ENCODE measurements at places on chromosomes 7 and 10.

- H3K4me1 ChIP-seq = peaks cover 10% of the 10 kb centered on the region
- DNase-seq = no peak
- H3K4me3 ChIP-seq = no peak overlapping the region
- peaks cover 57% of the 10 kb centered on the region for H3K27me3 ChIP-seq
- no peak overlapping the region for H3K27ac ChIP-seq
- H3K36me3 ChIP-seq = no peaks in the 10 kb centered on the region
Measured at GRCh38 chr10:21512573-21513404, 12.7 kb downstream of the SKIDA1 start.

DNA sequence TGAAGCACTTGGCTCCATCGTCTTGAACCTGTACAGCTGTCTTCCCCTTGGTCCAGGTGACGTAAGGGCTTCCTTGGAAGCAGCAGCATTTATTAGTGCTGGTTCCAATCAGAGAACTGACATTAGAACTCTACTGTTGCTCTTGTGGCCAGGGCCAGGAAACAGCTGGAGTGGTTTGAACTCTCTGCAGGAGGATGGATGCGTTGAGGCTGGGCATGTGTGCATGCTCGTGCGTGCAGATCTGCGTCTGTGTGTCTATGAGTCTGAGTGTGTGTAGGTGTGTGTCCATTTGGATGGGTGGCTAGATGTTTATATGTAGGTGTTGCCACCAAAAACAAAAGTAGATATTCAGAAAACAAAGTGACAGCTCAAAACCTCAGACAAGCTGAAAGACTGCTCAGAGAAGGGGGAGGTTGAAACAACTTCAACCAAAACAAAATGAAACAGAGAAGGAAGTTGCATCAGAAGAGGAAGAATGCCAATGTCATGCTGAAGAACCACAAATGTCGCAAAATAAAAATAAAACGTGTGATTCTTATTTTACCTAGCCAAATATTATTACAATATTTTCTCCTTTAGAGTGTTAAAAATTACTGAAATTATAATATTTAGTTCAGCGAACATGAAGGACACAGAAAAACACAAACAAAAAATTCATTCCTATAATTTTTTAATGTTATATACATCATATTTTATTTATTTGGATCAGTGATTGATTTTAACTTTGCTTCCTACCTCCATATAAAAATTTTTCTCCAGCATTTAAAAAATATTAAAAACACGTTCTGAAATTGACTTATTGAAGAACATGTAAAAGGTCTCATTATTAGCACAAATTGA, 96.1 kb upstream of the MKLN1 start:
- H3K36me3 ChIP-seq = no peaks in the 10 kb centered on the region
- no peaks in the 10 kb centered on the region for H3K27me3 ChIP-seq
- H3K27ac ChIP-seq = peak overlapping the region; percentile 89

GRCh38 chr10:131559450-131559911, 248.0 kb upstream of the TCERG1L start:
- DNase-seq = no peak
- no peak overlapping the region for H3K4me3 ChIP-seq
- peaks cover 10% of the 10 kb centered on the region for H3K27me3 ChIP-seq
- H3K36me3 ChIP-seq = no peaks in the 10 kb centered on the region
- H3K4me1 ChIP-seq = no peaks in the 10 kb centered on the region

DNA sequence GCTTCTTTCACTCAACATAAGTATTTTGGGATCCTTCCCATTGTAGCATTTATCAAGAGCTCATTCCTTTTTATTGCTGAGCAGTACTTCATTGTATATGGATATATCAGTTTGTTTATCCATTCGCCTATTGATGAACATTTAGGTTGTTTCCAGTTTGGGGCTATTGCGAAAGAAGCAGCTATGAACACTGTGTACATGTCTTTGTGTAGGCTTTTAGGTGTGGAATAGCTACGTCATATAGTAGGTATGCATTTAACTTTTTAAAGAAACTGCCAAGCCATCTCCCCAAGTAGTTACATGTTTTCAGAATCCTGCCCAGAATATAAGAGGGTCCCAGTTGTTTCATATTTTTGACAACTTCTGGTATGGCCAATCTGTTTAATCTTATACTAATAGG, 468.1 kb downstream of the IPMK start:
- H3K27ac ChIP-seq = no peak overlapping the region
- no peaks in the 10 kb centered on the region for H3K27me3 ChIP-seq
- H3K36me3 ChIP-seq = no peaks in the 10 kb centered on the region
- no peak overlapping the region for H3K4me3 ChIP-seq
- no peaks in the 10 kb centered on the region for H3K4me1 ChIP-seq

GRCh38 chr10:123021517-123021916, 12.7 kb downstream of the ACADSB start:
- no peak for DNase-seq
- peaks cover 4% of the 10 kb centered on the region for H3K4me1 ChIP-seq
- no peak overlapping the region for H3K4me3 ChIP-seq
- H3K27ac ChIP-seq = no peak overlapping the region

DNA sequence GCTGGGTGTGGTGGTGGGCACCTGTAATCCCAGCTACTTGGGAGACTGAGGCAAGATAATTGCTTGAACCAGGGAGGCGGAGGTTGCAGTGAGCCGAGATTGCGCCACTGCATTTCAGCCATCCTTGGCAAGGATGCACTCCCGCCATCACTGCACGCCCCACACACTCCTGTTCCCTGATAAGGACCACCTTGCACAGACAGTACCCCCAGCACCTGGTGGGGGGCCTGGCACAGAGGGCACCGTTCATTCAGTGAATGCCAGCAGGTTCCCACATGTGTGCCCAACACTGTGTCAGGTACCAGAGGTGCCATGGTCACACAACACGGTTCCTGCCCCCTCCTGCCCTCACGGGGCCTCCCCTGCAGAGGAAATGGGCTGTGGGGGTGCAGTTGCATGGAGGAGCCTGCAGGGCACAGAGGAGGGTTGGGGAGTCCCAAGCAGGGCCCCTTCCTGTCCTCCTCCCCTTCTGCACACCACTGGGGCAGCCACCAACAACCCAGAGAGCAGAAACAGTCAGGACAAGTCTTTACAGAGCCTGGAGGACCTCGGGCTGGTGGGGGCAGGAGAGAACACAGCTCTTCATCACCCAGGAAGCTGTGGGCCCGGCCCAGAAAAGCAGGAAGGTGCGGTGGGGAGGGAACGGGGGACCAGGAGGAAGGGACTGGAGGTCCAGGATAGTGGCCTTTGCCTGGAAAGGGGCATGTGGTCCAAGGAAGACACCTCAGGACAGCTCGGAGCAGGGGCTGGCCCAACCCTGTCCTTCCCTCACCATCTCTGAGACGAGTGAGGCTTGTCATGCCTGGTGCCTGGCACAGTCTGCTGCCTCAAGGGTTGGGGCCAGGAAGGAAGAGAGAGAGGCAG, 7.1 kb downstream of the CRYGN start:
- peaks cover 19% of the 10 kb centered on the region for H3K27me3 ChIP-seq

- H3K27ac ChIP-seq = peak overlapping the region; percentile 83
- no peaks in the 10 kb centered on the region for H3K27me3 ChIP-seq
- H3K4me3 ChIP-seq = peak overlapping the region; percentile 41
- H3K36me3 ChIP-seq = peaks cover 4% of the 10 kb centered on the region
Measured at GRCh38 chr10:110059925-110060324, 52.1 kb downstream of the ADD3 start.

- DNase-seq = no peak
- H3K27ac ChIP-seq = no peak overlapping the region
- peaks cover 5% of the 10 kb centered on the region for H3K27me3 ChIP-seq
Measured at GRCh38 chr10:70996549-70996948, 108.2 kb upstream of the PCBD1 start.

GRCh38 chr7:19957664-19958063, 184.2 kb upstream of the TMEM196 start:
- DNase-seq = no peak
- no peak overlapping the region for H3K27ac ChIP-seq
- no peaks in the 10 kb centered on the region for H3K36me3 ChIP-seq
- H3K27me3 ChIP-seq = no peaks in the 10 kb centered on the region
- no peaks in the 10 kb centered on the region for H3K4me1 ChIP-seq
- no peak overlapping the region for H3K4me3 ChIP-seq

DNA sequence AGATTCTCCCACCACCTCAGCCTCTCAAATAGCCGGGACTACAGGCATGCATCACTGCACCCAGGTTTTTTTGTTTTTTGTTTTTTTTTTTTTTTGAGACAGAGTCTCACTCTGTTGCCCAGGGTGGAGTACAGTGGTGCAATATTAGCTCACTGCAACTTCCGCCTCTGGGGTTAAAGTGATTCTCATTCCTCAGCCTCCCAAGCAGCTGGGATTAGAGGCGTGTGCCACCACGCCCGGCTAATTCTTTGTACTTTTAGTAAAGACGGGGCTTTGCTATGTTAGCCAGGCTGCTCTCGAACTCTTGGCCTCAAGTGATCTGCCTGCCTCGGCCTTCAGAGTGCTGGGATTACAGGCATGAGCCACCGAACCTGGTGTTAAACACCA, 107.5 kb upstream of the KIF5B start:
- DNase-seq = no peak
- H3K4me3 ChIP-seq = no peak overlapping the region
- no peaks in the 10 kb centered on the region for H3K36me3 ChIP-seq

DNA sequence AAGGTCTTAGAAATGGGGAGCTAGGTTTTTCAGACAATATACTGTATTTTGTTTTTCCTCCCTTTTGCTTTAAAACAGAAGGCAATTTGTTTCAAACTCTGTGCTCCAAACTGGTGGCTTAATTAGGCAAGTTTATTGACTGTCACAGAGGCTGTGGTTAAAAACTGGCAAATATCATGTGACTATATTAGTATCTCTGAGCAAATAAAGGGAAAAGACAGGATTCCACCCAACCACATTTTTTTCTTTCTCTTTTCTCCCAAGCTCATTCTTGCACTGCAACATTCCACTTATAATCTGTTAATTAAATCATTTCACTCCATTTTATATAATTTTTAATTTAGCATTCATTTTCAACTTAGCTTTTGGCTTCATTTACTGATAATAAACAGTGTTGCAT, 615.8 kb downstream of the AUTS2 start:
- no peak overlapping the region for H3K27ac ChIP-seq
- H3K4me1 ChIP-seq = peaks cover 22% of the 10 kb centered on the region
- H3K27me3 ChIP-seq = no peaks in the 10 kb centered on the region

DNA sequence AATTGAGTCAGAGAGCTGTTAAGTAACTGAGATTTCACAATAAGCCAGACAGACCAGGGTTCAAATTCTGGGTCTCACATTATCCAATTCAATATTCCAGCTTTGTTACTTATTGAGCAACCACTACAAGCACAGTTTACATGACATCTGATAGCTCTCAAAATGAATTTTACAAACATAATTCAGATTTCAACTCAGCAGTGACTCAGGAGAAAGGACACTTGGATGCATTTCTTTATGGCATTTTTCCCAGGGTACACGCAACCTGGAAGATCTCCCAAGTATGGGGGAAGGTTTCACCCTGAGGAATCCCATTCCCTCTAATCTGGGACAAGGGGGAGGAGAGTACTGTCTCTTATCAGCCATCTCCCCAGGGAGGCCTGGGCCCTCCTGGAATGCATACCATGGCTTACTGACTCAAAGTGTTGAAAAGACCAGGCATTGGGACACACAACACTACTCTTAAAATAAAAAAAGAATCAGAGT, 102.4 kb downstream of the CFTR start:
- H3K27ac ChIP-seq = no peak overlapping the region
- H3K4me3 ChIP-seq = no peak overlapping the region
- H3K36me3 ChIP-seq = no peaks in the 10 kb centered on the region
- DNase-seq = no peak
- no peaks in the 10 kb centered on the region for H3K4me1 ChIP-seq

GRCh38 chr7:105346593-105347322, 42.0 kb downstream of the SRPK2 start:
- peak overlapping the region; percentile 72 for H3K27ac ChIP-seq
- H3K36me3 ChIP-seq = no peaks in the 10 kb centered on the region
- DNase-seq = no peak
- H3K4me3 ChIP-seq = no peak overlapping the region

DNA sequence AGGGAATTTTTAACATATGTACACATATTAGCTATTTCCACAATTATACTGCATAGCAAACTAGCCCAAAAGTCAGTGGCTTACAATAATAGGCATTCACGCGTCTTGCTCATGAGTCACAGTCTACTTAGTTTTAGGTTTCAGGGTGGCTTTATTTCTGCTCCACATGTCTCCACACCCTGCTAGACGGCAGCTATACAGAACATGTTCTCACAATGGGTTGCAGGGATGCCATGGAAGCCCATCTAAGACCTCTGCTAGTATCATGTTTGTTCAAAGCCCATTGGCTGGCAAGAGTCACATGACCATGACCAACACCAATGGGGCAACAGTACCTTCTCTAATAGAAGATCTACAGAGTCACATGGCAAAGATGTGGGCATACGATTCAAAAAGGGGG, 96.3 kb upstream of the NEBL start:
- no peak for DNase-seq
- H3K4me3 ChIP-seq = no peak overlapping the region
- no peaks in the 10 kb centered on the region for H3K36me3 ChIP-seq
- no peak overlapping the region for H3K27ac ChIP-seq

DNA sequence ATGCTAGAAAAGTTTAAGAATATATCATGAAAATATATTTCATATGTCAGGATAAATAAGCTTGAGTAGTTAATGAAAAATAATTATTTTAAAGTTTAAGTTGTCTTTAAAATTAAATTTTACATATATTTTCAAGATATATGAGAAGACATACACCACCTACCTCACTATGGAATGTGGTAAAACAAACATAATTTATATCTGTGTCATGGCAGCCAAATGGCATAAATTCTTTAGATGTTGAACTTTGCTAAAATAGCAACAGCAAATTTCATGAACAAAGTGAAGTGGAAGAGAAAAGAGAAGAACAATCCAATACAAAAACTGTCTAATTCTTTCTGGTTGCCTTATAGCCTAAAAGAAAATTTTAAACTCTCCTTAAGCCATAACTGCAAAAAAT, 39.6 kb upstream of the SLC16A12 start:
- no peaks in the 10 kb centered on the region for H3K4me1 ChIP-seq
- no peak overlapping the region for H3K4me3 ChIP-seq

DNA sequence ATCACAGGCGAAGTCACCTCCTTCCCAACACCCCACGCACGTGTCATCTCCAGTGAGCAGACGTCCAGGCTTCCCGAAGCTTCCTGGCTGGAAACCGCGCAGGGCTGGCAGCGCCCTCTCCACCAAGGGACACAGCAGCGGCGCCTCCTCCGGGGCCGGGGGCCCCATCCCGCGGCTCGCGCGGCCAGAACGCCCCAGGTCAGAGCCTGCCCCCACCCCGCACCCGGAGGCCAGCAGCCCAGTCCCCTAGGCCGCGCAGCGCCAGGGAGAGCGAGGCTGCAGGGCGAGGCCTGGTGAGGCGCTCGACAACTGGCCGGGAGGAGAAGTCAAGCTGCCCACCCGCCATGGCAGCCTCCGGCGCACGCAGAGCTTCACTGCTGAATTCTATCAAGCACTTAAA, 247.0 kb downstream of the SEMA3D start:
- no peak overlapping the region for H3K27ac ChIP-seq
- no peaks in the 10 kb centered on the region for H3K36me3 ChIP-seq
- no peak for DNase-seq
- H3K4me3 ChIP-seq = no peak overlapping the region
- H3K4me1 ChIP-seq = no peaks in the 10 kb centered on the region

Measured in naive B cell (primary cell).